ENCODE measurements at places on chromosomes 11 and 22.
A peak's percentile ranks its signal among the peaks of the same experiment; 100 is the strongest.

- peak; percentile 14 for DNase-seq
Measured at GRCh38 chr22:22030493-22031182, 48.1 kb upstream of the TOP3B start.

DNA sequence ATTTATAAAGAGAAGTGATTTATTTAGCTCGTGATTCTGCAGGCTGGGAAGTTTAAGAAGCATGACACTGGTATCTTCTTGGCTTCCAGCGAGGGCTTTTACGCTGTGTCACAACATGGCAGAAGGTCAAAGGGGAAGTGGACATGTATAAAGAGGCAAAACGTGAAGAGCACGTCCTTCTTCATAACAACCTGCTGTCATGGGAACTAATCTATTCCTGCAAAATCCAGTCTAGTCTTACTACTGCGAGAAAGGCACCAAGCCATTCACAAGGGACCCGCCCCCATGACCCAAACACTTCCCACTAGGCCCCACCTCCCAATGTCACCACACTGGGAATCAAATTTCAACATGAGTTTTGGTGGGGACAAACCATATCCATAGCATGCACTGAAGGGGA lies 58.3 kb downstream of the AMOTL1 start:
- no peak for DNase-seq

DNA sequence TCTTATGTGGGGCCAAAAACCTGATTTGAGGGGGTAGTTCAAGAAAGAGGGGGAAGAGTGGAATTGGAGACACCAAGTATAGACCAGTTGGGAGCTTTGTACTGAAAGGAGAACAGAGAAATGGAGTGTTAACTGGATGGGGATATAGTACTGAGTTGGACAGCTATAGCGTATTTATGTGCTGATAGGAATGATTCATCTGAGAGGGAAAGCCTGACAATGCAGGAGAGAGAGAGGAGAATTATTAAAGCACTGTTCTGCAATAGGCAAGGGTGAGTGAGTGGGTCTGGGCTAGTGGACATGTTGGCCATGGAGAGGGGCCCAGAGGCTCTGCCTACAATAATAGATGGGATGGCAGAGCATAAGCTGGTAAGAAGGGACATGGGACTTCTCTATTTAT lies 52.9 kb upstream of the PITPNB start:
- no peak for DNase-seq

GRCh38 chr11:59754859-59755700 lies at the start of gene STX3:
TSS of gene STX3 (plus strand) at chr11:59755376. CDS start at chr11:59755606, 230 bp downstream.
- DNase-seq, result peak; percentile 84

DNA sequence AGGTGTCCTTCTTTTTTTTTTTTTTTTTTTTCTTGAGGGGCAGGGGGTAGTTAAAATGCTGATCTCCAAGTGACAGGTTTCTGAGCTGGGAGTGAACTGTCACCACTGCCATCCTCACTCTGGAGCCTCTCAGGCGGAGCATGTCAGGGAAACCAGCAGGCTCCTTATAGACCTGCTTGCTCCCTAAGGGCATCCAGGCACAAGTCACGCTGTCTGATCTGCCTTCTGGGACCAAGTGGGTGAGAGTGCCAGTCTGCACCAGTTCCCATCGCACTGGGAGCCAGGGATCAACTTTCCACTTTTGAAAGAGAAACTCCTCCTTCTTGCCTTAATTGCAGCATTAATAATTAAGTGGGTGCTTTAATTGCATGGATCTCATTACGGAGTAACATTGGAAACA lies 537.9 kb upstream of the CADM1 start:
- DNase-seq, result no peak

DNA sequence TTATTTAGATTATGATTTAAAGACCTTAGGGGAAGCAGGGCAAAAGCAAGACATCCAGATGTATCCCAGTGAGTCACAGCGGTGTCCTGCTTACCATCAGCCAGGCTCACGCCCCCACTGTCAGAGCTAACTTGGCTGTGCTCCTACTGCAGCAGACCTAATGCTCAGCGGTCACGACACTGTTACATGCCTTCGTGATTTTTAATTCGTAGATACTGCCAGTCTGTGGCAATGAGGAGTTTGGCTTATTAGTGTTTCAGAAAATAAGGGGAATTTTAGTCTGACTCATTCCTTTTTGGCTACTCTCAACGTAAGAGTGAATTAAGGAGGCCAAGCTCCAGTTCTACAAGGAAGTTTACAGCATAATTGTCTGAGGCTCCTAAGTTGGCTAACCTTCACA lies 22.7 kb downstream of the EFCAB6 start:
- DNase-seq, result peak; percentile 78

- peak; percentile 40 for DNase-seq
Measured at GRCh38 chr22:26463101-26463661, 20.4 kb downstream of the HPS4 start.

DNA sequence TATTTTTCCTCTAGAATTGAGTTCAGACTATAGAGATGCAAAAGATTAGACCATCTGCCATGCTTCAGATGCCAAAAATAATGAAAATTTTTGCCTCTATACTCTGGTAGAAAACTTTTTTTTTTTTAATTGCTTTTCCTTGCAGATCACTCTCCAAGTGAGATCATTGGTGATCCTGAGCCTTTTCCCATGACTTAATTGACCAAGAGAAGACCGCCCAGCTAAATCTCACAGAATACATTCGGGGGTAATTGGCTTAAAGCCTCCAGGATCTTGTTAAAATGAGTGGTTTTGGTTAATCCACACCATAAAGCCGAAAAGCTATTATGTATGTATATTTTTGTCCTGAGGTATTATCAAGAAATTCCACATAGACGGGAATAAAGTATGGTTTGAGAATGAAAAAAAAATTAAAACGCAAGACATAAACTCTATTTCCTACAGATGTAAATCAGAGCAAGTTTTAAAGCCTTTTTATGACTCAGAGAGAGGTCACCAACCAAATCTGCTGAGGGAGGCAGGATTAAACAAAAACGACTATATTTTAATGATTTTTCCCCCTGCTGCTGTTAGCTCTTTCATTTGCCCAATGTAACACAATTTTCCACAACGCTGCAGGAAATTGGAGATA lies 64.0 kb downstream of the PARVA start:
- peak; percentile 26 for DNase-seq

DNA sequence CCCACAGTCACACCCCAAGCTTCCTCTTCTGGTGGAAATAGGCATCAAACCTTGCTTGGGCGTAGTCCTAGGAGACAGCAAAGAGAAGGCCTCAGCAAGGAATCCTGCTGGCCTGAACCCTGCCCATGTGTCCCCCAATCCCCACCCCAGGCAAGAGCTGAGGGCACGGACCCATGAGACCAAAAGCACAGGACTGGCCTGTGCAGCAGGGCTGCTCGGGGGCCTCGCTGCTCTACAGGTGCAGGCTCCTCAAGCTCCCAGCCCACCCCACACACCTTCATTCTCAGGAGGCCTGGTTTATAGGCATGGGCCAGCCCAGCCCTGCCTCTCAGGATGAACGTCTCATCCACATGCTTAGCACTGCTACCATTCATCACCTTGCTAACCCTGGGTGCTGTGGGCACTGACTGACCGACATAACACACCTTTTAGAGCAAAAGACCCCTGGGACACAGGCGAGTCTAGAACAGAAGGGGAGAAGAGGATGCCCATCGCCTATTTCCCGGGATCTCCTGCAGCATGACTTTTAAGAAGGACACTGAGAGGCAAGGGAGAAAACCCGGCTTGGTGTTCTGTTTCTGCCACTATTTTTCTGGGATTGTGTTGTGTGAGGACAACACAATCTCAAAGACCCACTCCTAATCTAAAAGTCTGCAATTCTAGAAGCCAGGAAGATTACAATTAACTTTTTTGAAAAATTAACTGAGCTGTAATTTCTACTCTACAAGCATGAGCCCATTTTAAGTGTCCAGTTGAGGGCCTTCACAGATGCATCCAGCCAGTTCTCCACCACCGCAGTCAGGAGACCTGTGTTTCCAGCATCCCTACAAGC lies 15.4 kb downstream of the TCIRG1 start:
- DNase-seq, result no peak

GRCh38 chr11:118002541-118003423 lies 16.6 kb downstream of the IL10RA start:
- no peak for DNase-seq

DNA sequence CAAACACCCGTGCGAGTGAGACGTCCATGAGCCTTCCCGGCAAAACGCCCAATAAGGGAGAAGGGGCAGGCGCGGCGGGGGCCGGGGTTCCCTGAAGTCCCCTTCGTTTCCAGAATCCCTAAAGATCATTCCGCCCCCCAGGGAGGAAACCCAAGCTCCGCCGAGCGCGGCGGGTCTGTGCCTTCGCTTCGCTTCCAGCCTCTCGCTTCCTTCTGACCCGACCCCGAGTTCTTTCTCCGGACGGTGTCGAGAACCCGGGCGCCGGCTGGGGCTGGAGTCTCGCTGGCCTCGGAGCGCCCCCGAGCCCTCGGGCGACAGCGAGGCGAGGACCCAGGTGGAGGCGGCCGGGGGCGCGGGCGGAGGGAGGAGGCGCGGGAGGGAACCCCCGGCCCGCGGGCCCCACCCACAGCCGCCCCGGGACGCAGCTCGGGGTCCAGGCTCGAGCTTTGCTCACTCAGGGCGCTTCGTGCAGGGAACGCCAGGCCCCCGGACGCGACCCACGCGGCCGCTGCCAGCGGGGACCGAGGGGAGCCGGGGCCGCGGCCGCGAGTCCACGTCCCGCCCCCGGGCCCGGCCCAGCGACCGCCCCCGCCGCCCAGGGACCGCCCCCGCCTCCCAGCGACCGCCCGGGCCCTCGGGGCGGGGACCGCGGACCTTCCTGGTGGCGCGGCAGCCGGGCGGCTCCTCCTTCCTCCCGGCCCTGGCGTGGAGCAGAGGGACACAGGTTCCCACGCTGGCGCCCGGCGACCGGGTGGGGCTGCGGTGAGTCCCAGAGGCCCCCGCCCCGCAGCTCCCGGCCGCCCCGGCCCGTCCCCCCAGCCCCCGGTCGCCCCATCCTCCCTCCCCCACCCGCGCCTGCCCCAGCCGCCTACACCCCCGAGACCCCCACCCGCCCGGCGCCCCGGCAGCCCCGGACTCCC lies at the start of gene PGGHG:
PGGHG (plus strand) TSS at position 649 of the 920 bp plus-strand sequence. CDS start 691 bp downstream, outside the sequence.
- peak; percentile 23 for DNase-seq

Measured in epithelial cell of esophagus (primary cell).